ENCODE measurements at places on chromosomes 2 and 18. TPM values are rescaled to one million over a fixed set of nuclear protein-coding genes. Genes with fewer than 3 reads are reported as not detected.

ALKAL2 gene
- 5.9 TPM for total RNA-seq

CCDC121 gene
- 1.8 TPM for total RNA-seq

- no peak for DNase-seq
Observed at GRCh38 chr2:240051697-240052096, 1.6 kb downstream of the OR6B3 start.

ANKRD23 gene
- total RNA-seq: 3.6 TPM

DNA sequence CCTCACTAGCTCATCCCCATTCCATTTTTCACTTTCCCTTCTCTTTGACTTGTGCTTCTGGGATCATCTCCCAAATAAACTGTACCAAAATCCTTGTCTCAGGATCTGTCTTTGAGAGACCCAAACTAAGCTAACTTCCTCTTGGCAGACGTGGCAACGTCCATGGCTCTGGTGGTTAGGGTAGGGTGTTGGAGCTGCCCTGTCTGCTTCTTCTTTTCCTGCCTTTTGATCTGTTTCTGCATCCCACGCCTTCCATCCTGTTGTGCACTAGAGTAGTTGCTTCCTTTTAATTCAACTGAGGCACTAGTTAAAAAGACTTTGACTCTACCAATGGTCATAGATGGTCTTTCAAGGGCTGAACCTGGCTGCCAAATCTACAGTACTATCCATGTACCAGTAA, 5.5 kb upstream of the MAP4K4 start:
- no peak for DNase-seq

- no peak for DNase-seq
Observed at GRCh38 chr2:60355849-60356261, 197.6 kb downstream of the BCL11A start.

GRCh38 chr2:182941919-182942318, 75.5 kb upstream of the FRZB start:
- DNase-seq: no peak

- DNase-seq: no peak
Observed at GRCh38 chr2:238719641-238720040, 128.2 kb upstream of the TWIST2 start.

Measured in stomach (tissue), 19 donors.